Activated T-cell treated with anti-CD3 and anti-CD28 coated beads for 48 hours (primary cell): ENCODE measurements at places on chromosomes 4 and X.

GRCh38 chr4:80144676-80145470 is 52.4 kb upstream of the PRDM8 start:
- no peak for DNase-seq

- no peak for DNase-seq
These were observed 29.6 kb upstream of the ERVMER34-1 start for GRCh38 chr4:52780617-52781354.

GRCh38 chr4:81724925-81725329 is 253.2 kb upstream of the RASGEF1B start:
- peak; percentile 56 for DNase-seq

- no peak for DNase-seq
These were observed 88.3 kb upstream of the UNC5C start for GRCh38 chr4:95637043-95637600.

GRCh38 chr4:70002507-70002906 is 6.7 kb downstream of the STATH start:
- DNase-seq, result no peak

- no peak for DNase-seq
These were observed 143.3 kb downstream of the CAMK2D start for GRCh38 chr4:113618205-113618604.

GRCh38 chr4:154454710-154455109 is 36.9 kb downstream of the DCHS2 start:
- no peak for DNase-seq

- no peak for DNase-seq
These were observed 45.2 kb upstream of the RPA4 start for GRCh38 chrX:96838537-96838936.

DNA sequence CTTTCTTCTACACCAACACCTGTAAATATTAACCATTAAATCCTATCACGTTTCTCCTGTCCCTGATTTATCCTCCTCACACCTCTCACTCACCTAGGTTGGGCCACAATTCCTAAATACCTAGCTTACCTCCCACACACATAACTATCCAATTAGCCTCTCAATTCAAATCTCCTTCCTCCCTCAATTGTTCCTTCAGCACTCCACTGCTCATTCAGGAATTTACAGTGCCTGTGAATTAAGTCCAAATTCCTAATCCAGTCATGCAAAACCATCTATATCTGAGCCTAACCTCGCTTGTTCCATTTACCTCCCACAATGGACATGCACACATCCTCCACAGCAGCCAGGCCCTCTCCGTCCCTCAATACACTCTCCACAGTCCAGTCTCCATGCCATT is 17.5 kb downstream of the ANXA5 start:
- DNase-seq, result no peak
